Hepatocyte (in vitro differentiated cells): ENCODE measurements at places on chromosomes 16 and 17. TPM values are rescaled to one million over a fixed set of nuclear protein-coding genes. Genes with fewer than 3 reads are reported as not detected.

- DNase-seq = peak; percentile 46
These were observed 21.4 kb upstream of the CHMP6 start for GRCh38 chr17:80970044-80970761.

- DNase-seq = peak; percentile 74
These were observed at the start of the genes CCDC78 and HAGHL for GRCh38 chr16:726438-727290. Gene CCDC78 (minus strand): TSS chr16:726443. CDS start chr16:726367, 76 bp downstream. Gene HAGHL (plus strand): TSS chr16:727106. CDS start chr16:727510, 404 bp downstream.

- no peak for DNase-seq
These were observed 40.2 kb downstream of the ARL4D start for GRCh38 chr17:43439041-43439440.

- DNase-seq = no peak
These were observed 2.8 kb downstream of the TEPSIN start for GRCh38 chr17:81235822-81236740.

DNA sequence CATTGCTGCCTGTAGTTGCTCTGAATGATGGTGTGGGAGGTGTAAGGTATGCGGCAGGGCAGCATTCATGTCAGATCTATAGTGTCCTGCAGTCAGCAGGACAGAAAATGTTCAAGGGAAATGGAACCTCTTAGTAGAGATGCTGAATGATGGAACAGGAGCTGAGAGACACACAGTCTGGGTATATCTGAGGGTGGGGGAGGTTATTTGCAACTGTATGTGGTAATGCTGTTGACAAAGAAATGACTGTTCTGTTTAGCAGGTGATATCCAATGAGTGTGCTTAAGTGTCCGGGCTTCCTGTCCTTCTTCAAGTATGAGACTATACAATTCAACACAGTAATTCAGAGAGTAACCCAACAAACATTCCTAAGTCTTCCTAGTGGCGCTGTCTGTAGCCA, 46.6 kb downstream of the STH start:
- no peak for DNase-seq

- DNase-seq = no peak
These were observed 10.8 kb downstream of the P2RX5 start for GRCh38 chr17:3685174-3685573.

DNA sequence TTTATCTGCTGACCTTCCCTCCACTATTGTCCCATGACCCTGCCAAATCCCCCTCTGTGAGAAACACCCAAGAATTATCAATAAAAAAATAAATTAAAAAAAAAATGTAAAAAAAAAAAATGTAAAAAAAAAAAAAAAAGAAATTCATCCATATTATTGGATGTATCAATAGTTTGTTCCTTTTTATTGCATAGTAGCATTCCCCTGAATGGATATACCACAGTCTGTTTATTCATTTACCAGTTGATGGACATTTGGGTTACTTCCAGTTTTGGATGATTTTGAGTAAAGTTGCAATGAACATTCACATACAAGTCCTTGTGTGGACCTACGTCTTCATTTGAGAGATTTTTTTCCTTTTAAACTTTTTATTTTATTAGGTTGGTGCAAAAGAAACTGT, 94.0 kb downstream of the PITPNC1 start:
- DNase-seq = no peak

Gene LRRC59
- 97.9 and 121 TPM in 2 replicates for total RNA-seq

Gene KRTAP2-2
- total RNA-seq = not detected in 2 replicates
